ENCODE measurements at places on chromosomes 16 and 17.

DNA sequence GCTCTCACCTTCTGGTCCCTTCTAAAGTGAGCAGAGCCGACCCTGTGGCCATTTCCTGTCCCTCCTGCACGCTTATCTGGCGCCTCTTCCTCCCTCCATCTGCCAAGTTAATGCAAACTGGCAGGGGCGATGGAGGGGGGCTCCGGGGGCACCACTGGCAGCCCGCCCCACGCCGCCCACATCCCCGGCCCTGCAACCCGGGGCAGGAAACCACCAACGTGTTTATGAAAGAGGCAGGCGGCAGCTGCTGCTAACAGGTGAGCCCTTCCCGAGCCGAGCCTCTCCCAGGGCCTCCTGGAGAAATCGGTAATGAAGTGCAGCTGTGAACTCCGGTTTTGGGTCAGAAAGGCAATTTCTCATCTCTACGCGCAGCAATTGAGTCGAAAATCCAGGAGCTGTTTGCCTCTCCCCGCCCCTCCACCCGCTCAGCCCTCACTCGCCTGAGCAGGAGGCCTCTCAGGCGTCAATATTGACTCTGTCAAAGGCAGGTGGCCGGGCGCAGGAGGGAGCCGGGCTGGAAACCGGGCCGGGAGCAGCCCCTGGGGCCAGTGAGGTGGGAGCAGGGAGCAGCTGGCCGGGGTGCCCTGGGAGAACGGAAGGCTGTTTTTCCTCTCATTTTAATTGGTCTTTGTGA, 164.4 kb upstream of the GSE1 start:
- DNase-seq, result no peak

GRCh38 chr17:71480099-71480498, 640.7 kb upstream of the SOX9 start:
- no peak for DNase-seq

DNA sequence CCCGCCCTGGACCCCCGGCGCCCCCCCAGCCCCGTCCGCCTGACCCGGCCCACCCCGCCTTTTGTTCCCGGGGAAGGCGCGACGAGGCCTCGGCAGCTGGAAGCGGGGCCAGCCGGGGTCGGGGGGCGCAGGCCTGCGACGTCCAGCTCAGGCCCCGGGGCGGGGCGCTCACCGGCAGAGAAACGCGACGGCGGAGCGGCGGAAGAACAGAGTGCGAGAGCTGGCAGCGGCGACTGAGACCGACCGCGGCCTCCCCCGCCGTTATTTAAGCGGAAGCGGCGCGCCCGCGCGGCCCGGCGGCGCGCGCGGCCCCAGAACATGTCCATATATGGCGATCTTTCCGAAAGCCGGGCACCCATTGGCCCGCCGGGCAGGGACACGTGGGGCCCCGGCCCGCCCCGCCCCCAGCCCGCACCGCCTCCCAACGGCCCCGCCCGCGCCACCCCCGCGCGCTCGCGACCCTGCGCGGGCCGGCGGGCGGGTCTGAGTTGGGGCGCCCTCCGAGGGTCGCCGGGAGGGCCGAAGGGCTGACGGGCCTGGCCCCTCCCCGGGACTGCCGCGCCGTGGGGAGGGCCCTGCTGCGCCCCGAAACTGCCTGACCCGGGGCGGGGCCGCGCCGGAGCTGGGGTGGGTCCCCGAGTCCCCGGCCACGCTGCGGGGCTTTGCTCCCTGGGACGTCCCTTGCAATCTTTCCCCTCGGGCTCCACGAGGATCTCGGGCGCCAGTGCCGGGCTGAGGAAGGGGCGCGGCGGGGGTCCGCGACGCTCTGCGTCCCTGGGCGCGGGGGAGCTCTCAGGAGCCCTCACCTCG, at the start of gene ACTG1:
TSS of gene ACTG1 (minus strand) at position 238 of the 810 bp plus-strand sequence. CDS start 445 bp downstream, outside the sequence.
- DNase-seq, result peak; percentile 94

DNA sequence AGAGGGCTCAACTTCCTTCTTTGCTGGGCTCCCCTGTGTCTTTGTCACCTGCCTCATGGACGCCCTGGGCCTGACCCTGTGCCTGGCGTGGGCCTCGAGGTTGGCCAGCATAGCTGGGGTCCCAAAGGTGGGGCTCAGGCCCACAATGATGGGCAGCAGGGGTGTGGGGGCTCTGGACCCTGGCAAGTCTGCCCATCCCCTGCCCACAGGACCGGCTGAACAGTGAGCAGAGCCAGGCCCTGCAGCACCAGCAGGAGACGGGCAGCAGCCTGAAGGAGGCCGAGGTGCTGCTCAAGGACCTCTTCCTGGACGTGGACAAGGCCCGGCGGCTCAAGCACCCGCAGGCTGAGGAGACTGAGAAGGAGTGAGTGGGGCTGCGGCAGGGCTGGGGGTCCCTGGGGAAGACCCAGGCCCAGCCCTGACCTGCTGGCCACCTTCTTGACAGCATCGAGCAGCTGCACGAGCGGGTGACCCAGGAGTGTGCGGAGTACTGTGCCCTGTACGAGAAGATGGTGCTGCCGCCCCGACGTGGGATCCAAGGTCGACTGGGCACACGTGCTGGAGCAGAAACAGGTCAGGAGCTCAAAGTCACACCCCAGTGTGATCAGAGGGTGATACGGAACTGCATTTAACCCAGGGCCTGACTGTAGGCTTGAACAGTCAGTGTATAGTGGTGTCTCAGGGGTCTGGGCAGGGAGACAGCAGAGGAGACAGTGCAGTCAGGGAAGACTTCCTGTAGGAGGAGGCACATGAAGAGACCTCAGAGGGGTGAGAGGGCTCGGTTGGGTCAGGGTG, 3.8 kb downstream of the EVPLL start:
- no peak for DNase-seq

DNA sequence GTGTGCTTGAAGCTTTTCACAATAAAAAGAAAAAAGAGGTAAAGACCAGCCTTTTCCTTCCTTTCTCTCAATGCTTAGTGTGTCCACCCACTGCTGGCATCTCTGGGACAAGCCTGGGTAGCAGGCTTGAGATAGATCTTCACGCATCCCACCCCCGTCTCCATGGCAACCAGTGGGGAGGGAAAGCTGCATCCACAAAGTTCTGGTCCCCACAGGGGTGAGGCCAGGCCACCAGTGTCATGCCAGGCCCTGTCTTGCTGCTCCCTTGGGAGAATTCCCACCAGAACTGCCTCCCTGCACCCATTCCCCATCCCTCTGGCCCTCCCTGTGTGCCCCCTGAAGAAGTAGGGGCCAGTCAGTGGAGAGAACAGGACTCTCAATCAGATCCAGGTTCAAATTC, 259.9 kb downstream of the MRTFB start:
- DNase-seq, result no peak

- peak; percentile 37 for DNase-seq
Observed at GRCh38 chr16:726438-727290, at the start of the genes CCDC78 and HAGHL. CCDC78 (minus strand) TSS chr16:726443; CDS start chr16:726367, 76 bp downstream. HAGHL (plus strand) TSS chr16:727106; CDS start chr16:727510, 404 bp downstream.

- DNase-seq, result no peak
Observed at GRCh38 chr17:20074489-20074888, 65.3 kb downstream of the SPECC1 start.

- no peak for DNase-seq
Observed at GRCh38 chr17:8041979-8042378, 3.1 kb downstream of the ALOX15B start.
